Daoy (cell line): ENCODE measurements at places on chromosomes 5 and 9. TPM values are rescaled to one million over a fixed set of nuclear protein-coding genes. Genes with fewer than 3 reads are reported as not detected.
A peak's percentile ranks its signal among the peaks of the same experiment; 100 is the strongest.

DNA sequence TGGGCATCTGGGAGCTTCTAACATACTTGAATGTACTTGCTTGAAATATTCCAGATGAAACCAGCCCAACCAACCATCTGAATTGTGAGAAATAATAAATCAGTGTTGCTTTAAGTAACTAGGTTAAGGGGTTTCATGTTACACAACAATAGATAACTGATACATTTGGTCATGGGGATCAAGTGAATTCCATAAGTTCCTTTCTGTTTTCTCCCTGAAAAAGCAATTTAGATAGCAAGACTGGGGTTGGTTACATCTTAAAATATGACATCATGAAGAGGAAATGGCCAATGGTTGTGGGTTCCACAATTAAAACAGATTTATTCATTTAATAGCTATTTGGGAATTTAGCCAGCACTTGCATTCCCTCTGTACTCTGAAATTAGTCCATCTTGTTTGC lies 559.7 kb downstream of the TLR4 start:
- DNase-seq = no peak

DNA sequence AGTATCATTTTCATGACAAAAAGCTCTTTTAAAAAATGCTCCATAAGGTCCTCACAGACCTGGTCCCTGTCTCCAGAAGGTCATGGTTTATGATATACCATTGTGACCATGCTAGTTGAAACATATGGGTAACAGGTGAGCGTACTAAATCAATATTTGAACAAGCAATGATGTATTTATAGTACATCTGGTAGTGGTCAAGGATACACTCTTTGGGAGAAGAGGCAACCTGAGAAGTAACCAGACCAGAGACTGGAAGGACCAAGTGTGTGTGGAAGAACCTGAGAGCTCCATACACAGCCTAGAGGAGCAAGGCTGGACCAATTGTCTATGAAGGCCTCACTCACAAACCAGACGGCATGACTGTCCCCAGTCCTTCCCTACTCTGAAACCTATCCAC lies 55.1 kb downstream of the LHFPL2 start:
- DNase-seq = no peak

- DNase-seq = peak; percentile 86
Observed at GRCh38 chr9:13358128-13358527, 78.6 kb upstream of the MPDZ start.

DNA sequence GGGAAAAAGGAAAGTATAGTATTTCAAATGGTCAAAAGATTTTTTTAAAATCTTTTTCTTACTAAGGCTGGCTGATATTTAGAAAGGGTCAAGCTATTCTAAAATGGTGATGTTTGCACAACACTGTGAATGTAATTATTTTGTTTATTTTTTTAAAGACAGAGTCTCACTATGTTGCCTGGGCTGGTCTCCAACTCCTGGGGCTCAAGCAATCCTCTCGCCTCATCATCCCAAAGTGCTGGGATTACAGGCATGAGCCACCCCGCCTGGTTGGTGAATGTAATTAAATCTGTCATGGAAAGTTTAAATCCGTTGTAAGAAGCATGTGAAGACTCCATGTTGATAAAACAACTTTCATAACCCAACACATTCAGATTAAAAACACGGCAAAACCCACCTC lies 2.6 kb downstream of the UBTD2 start:
- peak; percentile 57 for DNase-seq

GRCh38 chr5:171386006-171386671 lies 1.5 kb upstream of the NPM1 start:
- DNase-seq = no peak

- DNase-seq = no peak
Observed at GRCh38 chr5:18497089-18497488, 862.8 kb downstream of the TAF11L14 start.

DNA sequence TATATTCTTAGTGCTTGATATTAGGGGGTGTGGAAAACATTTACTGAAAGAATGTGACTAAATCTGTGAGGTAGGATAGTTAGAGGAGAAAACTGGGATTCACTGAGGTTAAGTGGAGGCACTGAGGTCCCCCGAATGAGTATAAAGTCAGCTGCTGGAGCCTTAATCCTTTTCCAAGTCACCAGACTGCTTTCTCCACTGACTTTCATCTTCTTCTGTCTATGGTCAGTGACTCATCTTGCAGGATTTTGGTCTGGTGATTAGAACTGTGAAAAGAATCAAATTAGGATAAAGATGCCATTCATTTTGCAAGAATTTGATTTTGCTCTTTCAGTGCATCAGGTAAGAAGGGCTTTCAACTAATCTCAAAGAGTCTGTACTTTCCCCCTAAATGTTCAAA lies 89.3 kb upstream of the ALDH1A1 start:
- DNase-seq = peak; percentile 28

Gene PCDHGB2
- 0.23 and 0.24 TPM in 2 replicates for total RNA-seq

- no peak for DNase-seq
Observed at GRCh38 chr5:15170173-15170572, 298.6 kb upstream of the ANKH start.

GRCh38 chr5:91556-92263 lies at the start of gene PLEKHG4B:
Gene PLEKHG4B, plus strand, starts transcription at chr5:92168. Its CDS starts 64 bp downstream, at chr5:92232.
- peak; percentile 87 for DNase-seq

DNA sequence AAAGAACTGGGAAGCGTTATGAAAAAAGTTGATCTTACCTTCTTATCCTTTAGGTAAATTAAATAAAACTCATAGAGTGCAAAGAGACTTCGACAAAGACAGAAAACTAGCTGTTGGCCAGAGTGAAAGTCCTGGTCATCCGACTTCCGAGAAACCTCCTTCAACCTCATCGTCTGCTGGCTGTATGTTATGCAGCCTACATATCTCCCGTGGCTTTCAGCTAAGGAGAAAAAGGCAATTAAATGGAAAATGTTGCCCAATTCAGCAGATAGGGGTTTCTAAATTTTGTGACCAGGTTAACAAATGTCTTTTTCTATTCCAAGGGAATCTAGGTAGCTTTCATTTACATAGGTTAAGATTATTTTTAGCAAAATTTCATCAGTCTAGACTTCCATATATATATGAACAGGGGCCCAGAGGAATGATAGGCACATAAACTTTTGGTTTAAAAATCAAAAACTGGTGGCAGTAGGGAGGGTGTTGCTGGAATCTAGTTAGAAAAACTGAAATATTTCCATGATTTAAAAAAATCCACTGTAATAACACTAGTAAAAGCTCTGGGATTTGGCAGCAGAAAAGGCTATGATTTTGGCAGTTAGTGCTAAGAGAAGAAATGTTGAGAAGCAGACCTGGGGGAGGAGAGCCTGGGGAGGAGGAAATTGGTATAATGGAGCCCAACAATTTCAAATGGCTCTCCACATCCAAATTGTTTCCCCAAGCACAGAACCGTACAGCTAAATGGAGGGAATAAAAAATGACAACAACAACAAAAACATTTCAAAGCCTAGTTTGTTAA lies 32.1 kb downstream of the RAI14 start:
- no peak for DNase-seq

Gene SHISAL2B
- total RNA-seq = not detected in 2 replicates

Gene ADRA1B
- total RNA-seq = 0.63 and 0.80 TPM in 2 replicates

Gene ECSCR
- total RNA-seq = 0.23 and 2.4 TPM in 2 replicates
